ENCODE measurements at places on chromosomes 2 and 18. TPM values are rescaled to one million over a fixed set of nuclear protein-coding genes. Genes with fewer than 3 reads are reported as not detected.

GRCh38 chr18:34820360-34821065 lies 110.4 kb downstream of the DTNA start:
- no peak for DNase-seq
- H3K36me3 ChIP-seq, result no peaks in the 10 kb centered on the region
- H3K4me1 ChIP-seq, result no peaks in the 10 kb centered on the region
- no peak overlapping the region for H3K4me3 ChIP-seq
- H3K27me3 ChIP-seq, result no peaks in the 10 kb centered on the region
- no peak overlapping the region for H3K27ac ChIP-seq

GRCh38 chr2:161983331-161983651 lies 90.7 kb downstream of the DPP4 start:
- no peak overlapping the region for H3K27ac ChIP-seq
- no peak overlapping the region for H3K4me3 ChIP-seq
- DNase-seq, result no peak
- peaks cover 7% of the 10 kb centered on the region for H3K4me1 ChIP-seq
- H3K36me3 ChIP-seq, result no peaks in the 10 kb centered on the region

DNA sequence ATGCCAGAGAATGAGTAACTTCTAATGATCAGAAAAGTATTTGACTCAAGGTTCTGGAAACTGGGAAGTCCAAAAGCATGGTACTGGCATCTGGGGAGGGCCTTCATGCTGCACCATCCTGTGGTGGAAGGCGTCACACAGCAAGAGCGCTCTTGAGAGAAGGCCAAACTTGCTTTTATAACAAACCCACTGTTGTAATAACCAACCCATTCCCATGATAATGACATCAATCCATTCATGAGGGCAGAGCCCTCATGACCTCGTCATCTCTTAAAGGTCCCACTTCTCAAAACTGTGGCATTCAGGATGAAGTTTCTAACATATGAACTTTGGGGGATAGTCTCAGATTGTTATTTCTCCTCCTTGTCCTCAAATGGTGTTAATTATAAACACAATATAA lies 67.8 kb downstream of the COA5 start:
- H3K4me1 ChIP-seq, result no peaks in the 10 kb centered on the region
- no peak overlapping the region for H3K4me3 ChIP-seq
- no peak for DNase-seq
- H3K27ac ChIP-seq, result no peak overlapping the region

DNA sequence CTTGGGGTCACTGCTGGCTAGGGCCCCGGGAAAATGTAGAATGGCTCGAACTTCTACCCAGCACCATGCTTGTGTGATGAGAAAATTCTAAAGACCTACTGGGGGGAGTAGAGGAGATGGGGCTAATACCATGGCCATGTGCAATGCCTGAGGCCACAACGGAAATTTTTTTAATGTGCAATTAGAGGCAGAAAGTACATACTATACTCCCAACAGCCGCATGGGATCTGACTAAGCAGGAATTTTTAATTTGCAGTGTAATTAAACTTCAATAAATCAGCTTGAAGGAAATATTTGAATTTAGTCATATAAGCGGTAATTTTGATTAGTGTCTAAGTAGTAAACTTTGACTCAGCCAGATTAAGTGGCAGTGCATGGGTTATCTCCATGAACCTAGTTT lies 53.2 kb upstream of the CNGA3 start:
- no peak for DNase-seq
- H3K27me3 ChIP-seq, result no peaks in the 10 kb centered on the region
- no peak overlapping the region for H3K27ac ChIP-seq
- no peaks in the 10 kb centered on the region for H3K36me3 ChIP-seq
- no peaks in the 10 kb centered on the region for H3K4me1 ChIP-seq
- H3K4me3 ChIP-seq, result no peak overlapping the region

ANKRD62 gene
- total RNA-seq, result not detected

G6PC2 gene
- not detected for total RNA-seq

REG3G gene
- not detected for total RNA-seq

CD207 gene
- 0.16 TPM for total RNA-seq

PLEKHH2 gene
- total RNA-seq, result 0.28 TPM

POTEE gene
- 8.0 TPM for total RNA-seq

Data from Caco-2 (cell line).